HTR-8/SVneo (cell line): ENCODE measurements at places on chromosomes 12 and 14.

DNA sequence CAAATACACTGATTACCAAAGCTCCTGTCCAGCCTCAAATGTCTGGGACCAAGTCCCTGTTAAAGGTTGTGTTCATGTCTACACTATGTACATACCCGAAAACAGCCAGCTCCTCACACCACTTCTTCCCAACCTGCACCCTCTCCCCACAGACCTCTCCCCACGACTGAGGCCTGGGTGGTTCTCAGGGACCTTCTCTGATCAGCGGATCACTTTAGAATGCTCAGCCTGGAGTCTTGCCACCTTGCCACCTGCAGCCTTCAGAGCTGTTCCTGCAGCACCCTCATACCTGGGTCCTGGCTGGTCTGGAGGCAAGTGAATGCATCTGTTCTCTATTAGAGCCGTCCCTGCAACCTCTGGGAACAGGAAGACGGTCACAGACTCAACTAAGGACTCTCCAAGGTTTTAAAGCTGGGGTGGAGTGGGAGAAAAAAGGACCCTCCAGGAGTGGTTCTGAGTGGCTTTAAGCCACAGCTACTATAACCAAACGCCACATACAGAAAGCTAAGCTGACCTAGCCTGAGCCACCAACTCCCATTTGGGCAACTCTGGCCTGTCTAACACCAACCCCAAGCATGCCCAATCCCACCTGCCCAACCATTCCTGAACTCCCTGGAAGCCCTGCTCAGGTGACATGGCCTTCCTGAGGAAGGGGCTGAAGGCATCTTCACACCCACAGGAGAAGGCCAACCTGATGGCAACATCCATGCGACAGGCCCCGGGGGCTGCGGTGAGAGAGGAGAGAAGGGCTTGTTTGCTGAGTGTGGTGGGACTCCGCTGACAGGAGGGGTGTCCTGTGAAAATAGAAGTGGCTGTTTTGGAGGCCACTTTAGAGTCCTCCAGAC is 8.6 kb downstream of the KRT2 start:
- no peak for DNase-seq

DNA sequence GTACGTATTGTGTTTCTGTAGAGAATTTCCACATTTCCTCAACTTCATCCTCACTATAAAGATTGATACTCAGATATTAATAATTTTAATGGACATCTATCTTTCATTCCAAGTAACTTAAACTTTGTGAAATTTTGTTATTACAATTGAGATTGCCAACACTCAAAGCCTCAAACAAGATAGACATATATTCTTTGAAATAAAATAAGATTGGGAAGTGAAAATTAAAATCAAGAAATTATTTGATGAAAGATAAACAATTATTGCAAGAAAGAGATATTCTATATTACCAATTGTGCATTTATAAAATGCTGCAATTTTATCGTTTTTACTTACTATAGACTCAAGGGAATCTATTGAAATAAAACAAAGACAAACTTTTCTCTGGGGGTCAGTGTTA is at the start of gene OR6C6:
Gene OR6C6 (minus strand): TSS at position 101 of the 400 bp plus-strand sequence. CDS start 1,337 bp downstream, outside the sequence.
- no peak for DNase-seq

DNA sequence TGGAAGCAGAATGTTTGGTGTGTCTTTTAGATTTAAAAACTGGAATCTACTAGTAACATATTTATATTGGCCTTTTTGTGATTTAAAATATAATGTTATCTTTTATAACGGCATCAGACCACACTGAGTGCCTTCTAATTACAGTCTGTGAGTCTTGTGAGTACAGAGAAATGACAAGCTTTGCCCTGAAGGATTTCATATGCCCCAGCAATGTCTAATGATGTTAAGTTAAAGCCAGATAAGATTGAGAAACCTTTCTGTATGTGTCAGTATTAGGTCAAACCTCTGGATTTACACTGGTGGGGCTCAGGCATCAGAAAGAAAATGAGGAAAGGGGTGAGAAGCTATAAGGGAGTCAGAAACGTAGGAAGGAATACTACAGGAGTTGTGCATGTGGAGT is 25.2 kb downstream of the PLEKHA5 start:
- no peak for DNase-seq

DNA sequence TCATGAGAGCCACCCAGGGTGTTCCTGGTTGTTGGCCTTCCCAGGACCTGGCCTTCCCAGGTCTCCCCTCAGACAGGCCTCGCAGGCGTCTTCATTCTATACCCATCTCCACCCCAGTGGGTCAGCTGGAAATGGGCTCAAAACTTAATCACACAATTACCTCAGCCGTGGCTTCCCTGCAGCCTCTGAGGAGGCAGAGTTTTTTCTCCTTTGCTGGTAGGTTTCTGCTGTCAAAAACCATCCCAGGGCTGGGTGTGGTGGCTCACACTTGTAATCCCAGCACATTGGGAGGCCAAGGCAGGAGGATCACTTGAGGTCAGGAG is 13.2 kb downstream of the NFKBIA start:
- DNase-seq, result no peak

- DNase-seq, result no peak
These were observed 250.4 kb upstream of the ALG10 start for GRCh38 chr12:33771889-33772288.

DNA sequence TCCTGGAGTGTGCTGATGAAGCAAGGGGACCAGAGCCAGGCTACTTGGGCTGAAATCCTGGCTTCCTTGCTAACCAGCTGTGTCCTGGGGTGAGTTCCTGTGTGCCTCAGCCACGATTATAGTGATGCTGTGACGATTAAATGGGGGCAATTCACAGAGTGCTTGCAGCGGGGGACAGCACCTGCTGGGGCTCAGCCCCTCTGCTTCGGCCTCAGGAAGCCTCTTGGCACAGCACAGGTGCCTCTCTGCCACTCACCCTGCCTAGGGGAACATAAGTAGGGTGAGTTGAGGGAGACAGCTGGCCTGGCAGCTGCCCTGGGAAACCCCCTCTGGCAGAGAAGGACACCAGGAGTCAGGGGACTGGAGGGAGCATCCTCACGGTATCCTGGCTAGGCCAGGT is 9.4 kb downstream of the KRT80 start:
- no peak for DNase-seq

DNA sequence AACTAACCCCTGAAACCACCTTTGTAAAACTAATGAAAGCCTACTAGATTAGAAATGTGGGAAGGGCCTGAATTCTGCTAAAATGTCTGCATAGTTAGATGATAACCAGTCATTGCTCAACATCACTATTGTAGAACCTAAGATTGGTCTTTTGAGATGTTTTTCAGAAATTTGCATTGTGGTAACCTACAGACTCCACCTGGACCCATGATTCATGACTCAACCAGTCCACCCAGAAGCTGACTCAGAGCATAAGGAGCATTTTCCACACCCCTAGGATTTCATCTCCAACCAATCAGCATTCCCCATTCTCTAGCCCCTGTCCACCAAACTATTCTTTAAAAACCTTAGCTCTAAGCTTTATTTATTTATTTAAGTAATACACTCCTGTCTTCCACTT is 30.4 kb upstream of the CHGA start:
- DNase-seq, result no peak

DNA sequence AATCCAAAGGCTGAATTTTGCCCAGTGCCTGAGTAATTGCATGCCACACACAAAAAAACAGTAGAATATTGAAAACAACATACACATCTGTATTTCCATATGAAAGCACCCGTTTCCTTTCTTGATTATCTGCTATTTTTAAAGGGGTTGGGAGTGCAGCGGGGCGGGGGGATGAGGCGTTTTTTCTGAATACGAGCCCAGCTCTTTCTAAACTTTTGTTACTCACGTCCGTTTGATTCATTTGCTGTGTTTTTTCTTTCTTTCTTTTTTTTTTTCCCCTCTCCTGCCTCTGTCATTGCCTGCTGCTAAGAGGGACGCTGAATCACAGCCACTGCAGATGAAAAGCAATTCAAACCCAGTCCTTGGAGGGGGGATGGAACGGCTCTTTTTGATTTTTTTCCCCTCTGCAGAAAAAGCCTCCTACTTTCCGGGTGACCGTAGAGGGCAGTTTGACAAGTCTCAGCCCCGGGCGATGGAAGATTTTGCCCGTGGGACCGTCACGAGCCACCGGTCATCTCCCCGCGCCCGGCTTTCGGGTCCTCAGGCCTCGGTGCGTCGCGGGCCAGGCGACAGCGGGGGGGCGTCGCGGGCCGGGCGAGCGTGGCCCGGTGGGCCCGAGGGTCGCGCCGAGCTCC is 572 bp upstream of the RASSF8 start:
- peak; percentile 48 for DNase-seq

- DNase-seq, result no peak
These were observed 21.6 kb downstream of the C12orf75 start for GRCh38 chr12:105352052-105352451.
